Mucosa of descending colon (tissue), 3 donors: ENCODE measurements at places on chromosomes 5 and 9. TPM values are rescaled to one million over a fixed set of nuclear protein-coding genes. Genes with fewer than 3 reads are reported as not detected.

The EFNA5 gene
- total RNA-seq: 12.7 TPM

The ZNF354C gene
- total RNA-seq: 1.7 TPM

The GCNT4 gene
- 6.1 TPM for total RNA-seq

The VDAC1 gene
- total RNA-seq: 283 TPM

The PDE6A gene
- total RNA-seq: 1.6 TPM

The ENG gene
- 35.5 TPM for total RNA-seq

The TMEM252 gene
- total RNA-seq: 0.46 TPM

The SPAG8 gene
- total RNA-seq: 0.92 TPM

The SLC6A7 gene
- 15.2 TPM for total RNA-seq

The POLR1E gene
- total RNA-seq: 11.2 TPM

The GARIN3 gene
- total RNA-seq: not detected

The BTNL3 gene
- 62.2 TPM for total RNA-seq

The PCDHA8 gene
- total RNA-seq: 0.14 TPM

The SLC34A3 gene
- not detected for total RNA-seq

The IPO11 gene
- 18.5 TPM for total RNA-seq

The EPB41L4B gene
- 56.3 TPM for total RNA-seq

The EXOSC2 gene
- 19.1 TPM for total RNA-seq

The SLC2A6 gene
- total RNA-seq: 2.8 TPM

The C7 gene
- 44.1 TPM for total RNA-seq

The EMB gene
- 13.7 TPM for total RNA-seq

The SGCD gene
- 7.4 TPM for total RNA-seq
